ENCODE measurements at places on chromosomes 3 and 15.

DNA sequence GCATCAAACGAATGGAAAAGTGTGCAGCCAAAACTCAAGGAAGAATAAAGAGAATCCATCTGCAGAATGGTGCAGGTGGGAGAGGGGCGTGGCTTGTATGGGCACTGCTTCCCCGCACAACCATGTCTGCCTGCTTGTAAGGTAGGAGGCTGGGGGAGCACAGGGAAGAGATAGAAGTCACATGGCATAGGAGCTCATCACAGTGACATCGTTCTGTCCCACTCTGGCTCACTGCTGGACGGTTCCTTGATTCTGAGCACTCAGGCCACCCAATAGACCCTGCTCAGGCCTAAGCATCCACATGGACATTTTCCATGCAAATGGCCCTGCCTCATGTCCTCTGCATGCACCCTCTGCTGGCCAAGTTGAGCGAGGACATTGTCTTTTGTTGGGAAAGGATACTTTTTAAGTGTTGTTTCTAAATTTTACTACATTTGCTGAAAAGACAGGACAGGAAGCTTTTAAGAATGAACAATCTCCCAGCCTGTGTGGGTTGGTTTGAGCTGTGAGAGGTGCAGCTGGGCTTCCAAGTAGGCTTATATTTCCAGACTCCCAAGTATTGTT lies 3.1 kb downstream of the MYLK start:
- peak; percentile 25 for DNase-seq

DNA sequence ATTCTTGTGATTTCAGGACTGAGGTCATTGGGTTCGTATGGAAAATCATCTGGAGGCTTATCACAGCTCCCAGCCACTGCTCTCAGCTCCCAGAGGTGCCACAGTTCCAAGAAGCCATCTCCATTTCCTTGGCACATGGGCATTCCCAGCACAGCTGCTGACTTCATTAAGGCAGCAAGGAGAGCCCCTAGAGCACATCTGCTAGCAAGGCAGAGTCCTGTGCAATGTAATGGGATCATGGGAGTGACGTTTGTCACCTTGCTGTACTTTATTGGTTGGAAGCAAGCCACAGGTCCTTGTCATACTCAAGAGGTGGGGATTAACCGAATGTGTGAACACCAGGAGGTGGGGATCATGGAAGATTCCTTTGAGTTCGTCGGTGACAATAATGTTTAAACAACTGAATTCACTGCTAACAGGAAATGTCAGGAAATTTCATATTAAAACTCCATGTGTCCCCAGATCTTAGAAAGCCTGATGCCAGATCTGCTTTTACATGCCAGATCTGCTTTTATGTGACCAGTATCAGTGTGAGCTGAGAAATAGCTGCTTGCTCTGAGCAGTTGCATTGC lies 148.8 kb downstream of the GABRG3 start:
- DNase-seq = no peak

GRCh38 chr15:78868366-78868765 lies 4.3 kb upstream of the MORF4L1 start:
- DNase-seq = no peak

GRCh38 chr15:66777596-66778313 lies 75.7 kb downstream of the SMAD6 start:
- DNase-seq = no peak

DNA sequence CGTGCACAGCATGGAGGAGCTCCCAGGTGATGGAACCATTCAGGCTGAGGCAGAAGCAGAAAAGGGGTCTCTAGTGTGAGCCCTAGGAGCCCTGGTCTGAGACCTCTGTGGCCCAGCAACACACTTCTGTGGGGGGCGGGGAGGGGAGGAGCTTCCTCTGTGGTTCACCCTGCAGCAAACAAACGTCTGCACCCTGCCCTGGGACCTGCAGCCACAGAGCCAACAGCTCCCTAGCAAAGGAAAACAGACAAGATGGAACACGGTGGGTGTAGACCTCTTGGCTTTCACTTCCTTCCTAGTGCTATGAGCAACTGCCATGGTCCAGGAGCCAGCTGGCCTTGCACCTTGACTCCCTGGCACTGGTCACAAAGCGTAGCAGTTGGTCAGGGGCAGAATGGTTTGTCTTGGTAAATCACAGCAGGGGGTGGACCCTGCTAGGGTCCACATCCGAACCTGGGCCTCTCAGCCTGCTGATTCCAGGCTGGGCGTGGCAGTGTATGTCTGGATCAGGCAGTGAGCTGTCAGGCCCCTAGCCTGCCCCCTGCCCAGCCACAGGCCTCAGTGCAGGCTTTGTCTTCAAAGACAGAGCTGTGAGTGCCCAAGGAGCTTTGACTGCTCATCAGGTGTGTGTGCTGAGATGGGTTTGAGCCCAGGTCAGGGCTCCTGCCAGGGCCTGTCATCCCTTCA lies 6.7 kb downstream of the AMIGO3 start:
- no peak for DNase-seq

GRCh38 chr15:67407786-67408185 lies 113.1 kb upstream of the C15orf61 start:
- DNase-seq = no peak

GRCh38 chr15:63729115-63729884 lies 104.4 kb downstream of the HERC1 start:
- no peak for DNase-seq

DNA sequence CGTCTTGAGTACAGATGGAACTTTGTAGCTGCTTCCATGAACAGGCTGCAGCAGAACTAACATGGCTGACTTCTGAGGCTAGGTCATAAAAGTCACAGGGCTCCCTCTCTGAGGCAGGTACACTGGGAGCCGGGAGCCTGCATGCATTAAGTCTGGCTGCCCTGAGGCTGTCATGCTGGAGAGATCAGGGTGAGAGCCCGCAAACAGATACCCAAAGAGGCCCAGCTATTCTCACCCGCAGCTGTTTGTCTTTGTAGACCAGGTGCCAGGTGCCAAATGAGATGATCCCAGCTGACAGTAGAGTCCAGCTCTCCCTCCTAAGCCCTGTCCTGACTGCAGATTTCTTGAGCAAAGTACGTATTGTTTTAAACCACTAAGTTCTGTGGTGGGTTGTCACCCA lies 8.6 kb upstream of the SLCO3A1 start:
- no peak for DNase-seq

DNA sequence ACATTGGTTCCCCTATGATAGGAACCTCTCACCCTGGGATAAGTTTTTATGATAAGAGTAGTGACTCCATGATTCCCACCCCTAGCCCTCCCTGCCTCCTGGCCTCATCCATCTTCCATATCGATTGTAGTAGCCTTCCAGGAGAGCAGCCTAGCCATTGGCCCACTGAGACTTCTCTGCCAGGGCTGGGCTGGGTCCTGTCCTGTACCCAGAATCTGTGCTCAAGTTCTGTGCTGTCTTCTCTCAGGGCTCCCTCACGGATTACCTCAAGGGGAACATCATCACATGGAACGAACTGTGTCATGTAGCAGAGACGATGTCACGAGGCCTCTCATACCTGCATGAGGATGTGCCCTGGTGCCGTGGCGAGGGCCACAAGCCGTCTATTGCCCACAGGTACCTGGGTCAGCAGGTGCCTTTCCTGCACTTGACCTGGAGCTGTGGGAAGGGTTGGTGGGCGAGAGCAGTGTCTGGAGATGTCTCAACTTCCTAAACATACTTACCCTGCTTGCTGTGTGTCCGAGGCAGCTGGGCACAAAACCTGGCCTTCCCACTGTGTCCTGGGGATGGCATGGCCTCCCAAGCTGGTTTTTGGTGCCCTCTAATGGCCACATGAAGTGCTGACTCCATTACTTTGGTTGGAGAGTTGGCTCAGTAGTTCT lies 16.6 kb upstream of the EXOG start:
- DNase-seq = no peak

DNA sequence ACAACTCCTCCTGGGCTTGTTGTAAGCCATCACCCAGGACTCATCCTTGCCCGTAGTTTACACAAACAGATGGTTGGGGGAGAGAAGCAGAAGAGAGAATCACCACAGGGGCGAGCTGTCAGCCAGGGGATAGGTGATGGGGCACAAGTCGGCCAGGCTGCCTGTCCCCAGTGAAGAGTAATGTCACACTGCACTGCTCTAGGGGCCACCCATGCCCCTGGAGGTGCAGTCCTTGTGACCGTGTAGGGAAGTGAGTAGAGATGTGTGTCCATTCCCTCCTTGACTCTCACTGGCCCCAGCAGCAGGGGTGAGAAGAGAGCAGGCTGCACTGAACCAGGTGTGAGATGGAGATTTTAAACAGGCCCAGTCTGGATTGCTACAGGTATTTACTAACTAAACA lies 17.1 kb upstream of the PRSS50 start:
- DNase-seq = no peak

GRCh38 chr3:158531334-158531733 lies 39.7 kb upstream of the MLF1 start:
- DNase-seq = no peak

- DNase-seq = no peak
These were observed 84.9 kb downstream of the B3GALNT1 start for GRCh38 chr3:161020256-161020655.

DNA sequence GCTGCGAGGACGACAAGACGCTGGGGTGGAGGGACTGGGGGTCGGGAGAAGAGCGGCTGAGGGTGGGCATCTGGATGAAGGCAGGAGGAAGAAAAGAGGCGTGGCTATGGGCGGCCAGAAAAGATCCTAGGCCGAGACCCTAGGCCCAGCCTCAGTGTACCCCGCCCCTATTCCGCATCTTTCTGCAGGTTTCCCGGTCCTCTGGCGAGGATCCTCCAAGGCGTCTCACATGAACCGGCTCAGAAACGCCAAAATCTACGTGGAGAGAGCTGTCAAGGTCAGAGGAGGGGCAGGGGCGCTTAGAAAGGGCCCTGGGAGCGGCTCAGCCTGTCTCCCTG lies 340 bp downstream of the TTLL3 start:
- no peak for DNase-seq

DNA sequence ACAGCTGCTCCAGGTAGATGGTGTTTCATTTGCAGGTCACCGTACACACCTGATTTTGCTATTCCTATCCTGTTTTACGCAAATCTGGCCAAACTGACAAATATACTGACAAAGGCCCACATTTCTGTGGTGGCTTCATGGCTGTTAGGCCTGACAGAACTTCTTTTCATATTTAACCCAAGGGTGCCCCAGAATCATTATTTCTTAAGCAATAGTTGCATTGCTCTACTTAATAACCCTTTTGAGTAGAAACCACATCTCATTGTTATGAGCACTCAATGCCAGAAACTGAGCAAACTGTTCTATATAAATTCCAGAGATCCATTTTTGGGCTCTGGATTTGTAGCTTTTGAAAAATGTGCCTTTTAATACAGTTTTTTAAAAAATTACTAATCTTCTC lies 19.4 kb downstream of the ASTE1 start:
- no peak for DNase-seq

- no peak for DNase-seq
These were observed 149.0 kb downstream of the WDR76 start for GRCh38 chr15:43975770-43976169.

- peak; percentile 94 for DNase-seq
These were observed 33.8 kb upstream of the GREM1 start for GRCh38 chr15:32683906-32684584.
